Activated CD8-positive, alpha-beta T cell treated with anti-CD3 and anti-CD28 coated beads, Interleukin-2, amount 10 ng/mL, durations not matched to agents 7 days and 5 days (primary cell): ENCODE measurements at places on chromosomes 7 and 10. TPM values are rescaled to one million over a fixed set of nuclear protein-coding genes. Genes with fewer than 3 reads are reported as not detected.

SLC29A4 gene
- 0.42 TPM for total RNA-seq

KNDC1 gene
- 0.32 TPM for total RNA-seq

GPR22 gene
- total RNA-seq: not detected

SLC26A3 gene
- not detected for total RNA-seq

XRCC2 gene
- total RNA-seq: 15.3 TPM

RNF148 gene
- total RNA-seq: not detected

DNAH11 gene
- total RNA-seq: 0.91 TPM

TOMM7 gene
- total RNA-seq: 208 TPM

CPA1 gene
- total RNA-seq: not detected

PDE6C gene
- not detected for total RNA-seq

COL13A1 gene
- total RNA-seq: not detected

SPOCK2 gene
- 261 TPM for total RNA-seq

SEMA4G gene
- total RNA-seq: 0.16 TPM

HYAL4 gene
- total RNA-seq: not detected

TMEM236 gene
- not detected for total RNA-seq

SERPINE1 gene
- total RNA-seq: 0.47 TPM

LRRN3 gene
- total RNA-seq: 196 TPM

PIK3AP1 gene
- total RNA-seq: 6.8 TPM

GLCCI1 gene
- total RNA-seq: 17.5 TPM

CNOT4 gene
- 22.1 TPM for total RNA-seq

SPDYE6 gene
- total RNA-seq: not detected

ADGRA1 gene
- total RNA-seq: not detected

GPER1 gene
- not detected for total RNA-seq

ITGA8 gene
- not detected for total RNA-seq

INMT gene
- not detected for total RNA-seq

UCMA gene
- not detected for total RNA-seq

CBX3 gene
- total RNA-seq: 254 TPM

CALCR gene
- not detected for total RNA-seq

GNG11 gene
- not detected for total RNA-seq

BUD31 gene
- 101 TPM for total RNA-seq

LRRC17 gene
- total RNA-seq: 0.21 TPM

GSTO2 gene
- total RNA-seq: 0.94 TPM

HKDC1 gene
- total RNA-seq: 1.8 TPM

TUBAL3 gene
- total RNA-seq: not detected

NOM1 gene
- total RNA-seq: 28.8 TPM

BLVRA gene
- 29.2 TPM for total RNA-seq

PON1 gene
- total RNA-seq: not detected

CYP26A1 gene
- total RNA-seq: not detected

DRGX gene
- not detected for total RNA-seq

EEPD1 gene
- total RNA-seq: 2.6 TPM

DLX6 gene
- total RNA-seq: not detected

ANTXRL gene
- total RNA-seq: not detected

CHAT gene
- not detected for total RNA-seq

ST8SIA6 gene
- total RNA-seq: not detected
